ENCODE measurements at places on chromosomes 5 and 9.

DNA sequence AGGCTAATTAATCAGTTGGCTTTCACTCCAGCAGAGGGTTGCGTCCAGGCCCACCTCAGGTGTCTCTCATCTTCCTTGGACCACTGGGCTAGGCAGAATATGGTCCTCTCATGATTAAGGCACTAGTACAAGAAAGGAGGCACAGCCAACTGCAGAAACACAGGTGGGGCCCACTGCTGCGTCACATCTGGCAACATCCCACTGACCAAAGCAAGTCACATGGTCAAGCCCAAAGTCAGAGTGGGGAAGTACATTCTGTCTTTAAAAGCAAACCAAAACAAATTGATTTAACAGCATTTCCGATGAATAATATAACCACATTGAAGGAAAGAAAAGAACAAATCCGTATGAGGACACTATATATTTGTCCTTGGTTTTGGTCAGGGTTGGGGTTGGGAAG, 28.0 kb upstream of the UBTD2 start:
- no peak for DNase-seq

GRCh38 chr5:152838241-152838786, 433.2 kb upstream of the NMUR2 start:
- no peak for DNase-seq

- DNase-seq = no peak
Measured at GRCh38 chr5:111976705-111977435, 219.9 kb upstream of the NREP start.

DNA sequence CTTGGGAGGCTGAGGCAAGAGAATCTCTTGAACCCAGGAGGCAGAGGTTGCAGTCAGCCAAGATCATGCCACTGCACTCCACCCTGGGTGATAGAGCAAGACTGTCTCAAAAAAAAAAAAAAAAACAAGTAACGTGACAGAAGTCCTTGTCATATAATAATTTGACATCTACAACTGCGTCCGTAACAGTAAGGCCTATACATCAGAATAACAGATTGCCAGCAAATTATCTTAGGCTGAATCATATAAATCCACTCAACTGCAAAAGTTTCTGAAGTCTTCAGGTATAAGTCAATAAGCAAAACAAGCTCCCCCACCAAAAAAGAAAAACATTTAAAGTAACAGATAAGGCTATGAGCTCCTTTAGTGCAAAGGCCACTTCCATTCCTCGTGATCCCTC, 3.3 kb downstream of the MAPKAP1 start:
- no peak for DNase-seq

DNA sequence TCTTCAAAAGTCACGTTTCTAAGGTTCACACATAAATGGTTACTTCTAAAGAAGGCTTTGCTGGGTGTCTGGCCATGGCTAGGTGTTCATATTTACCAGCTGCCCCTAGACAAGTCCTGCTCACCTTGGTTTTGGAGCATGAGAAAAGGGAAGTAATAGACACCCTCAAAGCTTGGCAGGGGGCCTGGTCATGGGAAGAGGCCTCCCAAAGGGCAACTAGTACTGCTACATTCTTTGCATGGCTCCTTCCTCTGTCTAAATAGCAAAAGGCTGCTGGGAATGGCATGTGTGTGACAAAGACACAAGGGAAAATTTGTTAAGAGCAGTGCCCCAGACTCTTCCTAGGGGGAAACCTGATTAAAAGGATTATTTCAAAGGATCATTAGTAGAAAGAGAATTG, 93.4 kb downstream of the NRG2 start:
- DNase-seq = no peak

DNA sequence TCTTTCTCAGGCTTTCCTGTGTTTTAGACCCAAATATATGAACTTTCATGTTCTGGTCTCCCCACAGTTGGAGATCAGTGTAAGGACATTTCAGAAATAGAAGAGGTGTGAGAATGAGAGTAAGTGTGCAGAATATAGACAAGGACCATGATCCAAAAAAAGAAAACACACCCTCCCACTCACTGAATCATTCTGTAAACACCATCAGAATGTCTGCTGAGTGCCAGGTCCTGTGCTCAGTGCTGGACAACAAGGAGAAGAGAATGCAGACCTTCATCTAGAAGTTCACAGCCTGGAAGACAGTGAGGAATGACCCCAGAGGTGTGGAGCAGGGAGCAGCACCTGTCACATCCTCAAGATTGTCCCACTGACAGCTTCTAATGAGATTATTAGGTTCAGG, 19.1 kb upstream of the SH3RF2 start:
- DNase-seq = no peak

DNA sequence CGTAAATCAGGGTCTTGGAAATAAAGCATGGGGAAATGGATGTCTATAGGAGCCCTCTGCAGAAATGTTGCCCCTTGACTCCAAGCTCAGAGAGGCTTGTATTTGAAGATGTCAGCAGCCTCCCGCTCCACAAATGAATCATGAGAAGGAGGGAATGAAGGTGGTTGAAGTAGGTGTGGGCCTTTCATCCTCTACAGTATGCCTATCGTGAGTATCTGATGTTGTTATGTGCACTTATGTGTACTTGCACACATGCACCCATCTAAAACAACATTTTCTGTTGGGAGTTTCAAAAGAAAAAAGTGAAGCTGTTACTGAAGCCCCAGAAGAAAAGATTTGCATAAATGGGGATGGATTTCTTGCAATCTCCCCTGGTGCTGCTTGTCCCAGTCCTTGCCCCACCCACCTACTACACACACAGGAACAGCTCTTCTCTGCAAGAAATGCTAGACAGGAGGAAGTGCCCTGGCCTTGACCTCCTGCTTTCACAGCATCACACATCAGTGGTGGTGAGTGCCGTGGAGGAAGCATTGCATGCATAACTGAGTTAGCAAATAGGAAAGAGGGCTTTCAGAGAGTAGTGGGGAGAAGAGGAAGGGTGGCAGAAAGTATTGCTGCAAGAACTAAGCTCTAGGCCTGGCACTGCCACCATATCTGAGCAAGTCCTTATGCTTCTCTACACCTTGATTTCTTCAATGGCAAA, 156.1 kb downstream of the SNX18 start:
- DNase-seq = peak; percentile 29

DNA sequence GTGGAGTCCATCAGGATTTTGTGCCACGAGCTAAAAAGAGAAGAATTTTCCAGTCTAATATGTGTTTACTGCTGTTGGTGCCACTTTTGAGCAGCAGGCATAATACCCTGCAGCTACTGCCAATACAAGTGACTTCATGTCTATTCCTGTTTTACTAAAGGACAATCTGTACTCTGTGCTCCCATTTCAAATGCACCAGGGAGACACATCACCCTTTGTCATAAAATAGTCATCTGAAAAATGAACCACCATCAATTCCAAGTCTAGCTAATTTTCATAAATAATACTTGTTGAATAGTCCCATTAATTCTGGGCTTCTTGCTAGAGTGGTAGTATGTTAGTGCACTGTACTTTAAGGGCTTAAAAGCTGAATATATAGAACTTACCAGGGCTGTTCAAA, 8.9 kb upstream of the PKD2L2 start:
- DNase-seq = no peak

DNA sequence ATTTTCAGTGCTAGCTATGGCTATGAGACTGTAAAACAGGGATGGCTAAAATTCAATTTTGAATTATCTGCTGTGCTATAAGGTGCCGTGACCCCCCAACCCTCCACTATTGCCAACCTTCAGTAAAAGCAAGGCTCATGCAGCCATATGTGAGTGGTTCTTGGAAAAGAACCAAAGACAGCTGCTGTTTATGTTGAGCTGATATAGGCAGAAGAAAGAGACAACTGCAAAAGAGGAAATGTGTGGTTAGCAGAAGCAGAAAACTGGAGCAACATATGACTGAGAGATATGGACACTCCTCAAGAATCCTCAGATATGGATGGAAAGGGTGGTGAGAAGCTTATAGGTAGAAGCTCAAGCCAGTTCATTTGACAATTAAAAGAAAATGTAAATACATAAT, 200.3 kb downstream of the TLE1 start:
- no peak for DNase-seq

DNA sequence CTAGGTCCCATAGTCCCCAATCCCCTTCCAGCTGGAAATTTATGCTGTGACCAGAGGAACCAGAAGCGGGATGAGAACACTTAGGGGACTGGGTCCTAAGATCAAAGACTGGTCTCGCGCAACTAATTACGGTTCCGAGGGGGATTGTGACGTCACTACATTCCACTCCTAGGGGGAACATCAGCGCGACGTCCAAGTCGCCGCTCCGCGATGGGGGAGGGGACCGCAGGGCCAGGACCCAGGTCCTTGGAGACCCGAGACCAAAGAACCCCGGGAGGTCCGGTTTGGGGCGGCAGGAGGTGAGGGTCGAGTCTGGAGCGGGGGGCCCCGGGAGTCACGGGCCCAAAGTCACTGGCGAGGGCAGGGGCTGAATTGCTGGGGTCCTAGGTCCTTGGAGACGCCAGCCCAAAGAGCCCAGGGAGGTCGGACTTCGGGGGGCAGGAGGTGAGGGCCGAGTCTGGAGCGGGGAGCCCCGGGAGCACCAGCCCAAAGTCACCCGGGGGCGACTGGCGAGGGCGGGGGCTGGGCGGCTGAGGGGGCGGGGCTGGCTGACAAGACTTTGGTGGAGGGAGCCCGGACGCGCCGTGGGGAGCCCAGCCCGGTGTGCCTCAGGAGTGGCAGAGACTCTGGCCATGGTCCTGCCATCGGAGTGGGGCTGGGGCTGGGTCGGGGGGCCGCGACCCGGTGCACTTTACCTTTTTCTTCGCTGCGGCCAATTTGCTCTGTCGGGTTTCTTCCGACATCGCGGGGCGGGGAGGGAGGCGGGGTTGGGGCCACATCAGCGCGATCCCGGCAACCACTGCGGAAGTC, at the start of gene GOLGA2:
Gene GOLGA2 (minus strand): TSS at position 810 of the 810 bp plus-strand sequence. CDS start 31 bp downstream, at position 779.
- DNase-seq = no peak

GRCh38 chr9:111945216-111945615, 48.6 kb downstream of the UGCG start:
- DNase-seq = peak; percentile 53

DNA sequence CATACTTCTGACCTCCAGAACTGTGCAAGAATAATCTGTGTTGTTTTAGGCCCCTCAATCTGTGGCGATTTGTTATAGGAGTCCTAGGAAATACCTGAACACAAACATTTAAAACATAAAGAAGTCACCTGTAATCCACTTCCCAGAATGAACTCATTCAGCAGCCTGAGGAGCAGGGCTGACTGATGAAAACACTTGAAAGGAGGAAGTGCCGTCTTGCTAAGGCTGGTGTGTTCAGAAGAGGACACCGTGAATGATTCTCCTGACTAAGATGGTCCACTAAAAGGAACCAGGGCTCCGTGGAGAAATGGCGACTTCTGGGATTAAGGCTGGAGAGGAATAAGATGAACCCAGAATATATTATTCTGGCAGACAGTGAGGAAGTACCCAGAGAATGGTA, 18.7 kb upstream of the MARCHF6 start:
- DNase-seq = no peak

GRCh38 chr9:21677834-21678233, 124.6 kb upstream of the MTAP start:
- no peak for DNase-seq

DNA sequence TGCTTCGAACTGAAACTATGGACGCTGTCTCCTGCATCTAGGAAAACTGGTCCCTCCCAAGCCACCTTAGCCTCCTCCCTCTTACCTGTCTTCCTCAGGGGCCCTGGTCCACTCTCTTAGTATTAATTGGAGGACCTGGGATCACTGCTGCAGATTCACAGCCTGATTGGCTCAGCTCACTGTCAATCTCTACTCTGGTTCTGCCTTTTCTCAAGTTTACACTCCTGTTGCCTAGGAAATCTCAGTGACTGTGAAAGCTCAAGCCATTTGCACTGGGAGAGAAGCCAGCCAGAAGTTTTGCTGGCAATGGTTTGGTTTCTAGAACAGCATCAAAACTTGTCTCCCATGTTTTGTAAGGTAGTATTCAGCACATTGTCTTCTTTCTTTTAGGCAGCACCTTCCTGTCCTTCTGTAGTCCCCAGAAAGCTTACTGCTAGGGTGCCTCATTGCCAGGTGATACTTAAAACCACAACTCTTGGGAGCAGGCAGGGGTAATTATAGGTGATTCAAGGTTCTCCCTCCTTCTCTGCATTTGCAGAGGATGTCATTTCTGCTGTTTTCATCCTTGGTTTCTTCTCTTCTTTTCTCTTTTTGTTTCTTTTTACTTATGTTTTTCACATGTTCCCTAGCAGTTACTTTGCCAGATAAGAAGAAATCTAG, at the start of gene CAPSL:
Gene CAPSL (minus strand): TSS at position 55 of the 660 bp plus-strand sequence. CDS start 17,502 bp downstream, outside the sequence.
- DNase-seq = no peak

DNA sequence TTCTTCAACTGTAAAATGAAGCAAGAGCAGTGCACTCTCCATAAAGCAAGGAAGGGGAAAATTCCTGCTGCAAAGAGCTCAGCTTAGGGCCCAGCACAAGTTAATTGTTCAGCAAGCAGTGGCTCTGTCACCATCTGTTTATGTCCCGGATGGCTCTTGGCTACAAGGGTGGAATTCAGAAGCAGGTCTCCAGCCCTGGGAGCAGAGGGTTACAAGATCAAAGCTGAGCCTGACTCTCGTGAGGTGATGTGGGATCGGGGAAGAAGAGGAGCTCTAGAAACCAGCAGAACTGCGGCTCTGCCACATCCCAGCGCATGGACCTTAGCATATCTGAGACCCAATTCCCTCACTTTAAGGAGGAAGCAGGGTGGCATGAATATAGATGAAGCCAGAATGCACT, 25.2 kb upstream of the OLFM1 start:
- no peak for DNase-seq

GRCh38 chr5:50763846-50764245, 97.4 kb downstream of the PARP8 start:
- no peak for DNase-seq

GRCh38 chr5:35545190-35545589, 72.5 kb upstream of the SPEF2 start:
- no peak for DNase-seq

GRCh38 chr5:40801771-40802562, 3.8 kb upstream of the PRKAA1 start:
- no peak for DNase-seq

DNA sequence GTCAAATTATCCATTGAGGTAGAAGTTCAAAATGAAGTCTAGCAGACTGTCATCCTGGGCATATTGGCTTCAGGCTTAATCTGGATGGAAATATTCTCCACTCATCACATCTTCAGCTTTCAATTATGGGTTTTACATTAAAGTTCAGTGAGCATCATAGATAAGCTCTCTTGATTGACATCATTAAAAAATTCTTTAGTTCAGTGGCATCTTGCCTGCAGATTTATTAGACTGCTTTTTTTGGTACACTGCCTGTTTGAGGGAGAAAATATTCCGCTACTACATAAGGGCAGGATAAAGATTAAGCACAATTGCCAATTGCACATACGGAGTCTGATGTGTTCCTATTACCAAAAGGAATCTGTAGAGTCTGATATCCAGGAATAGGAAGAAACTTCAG, 2353.8 kb downstream of the MAT2B start:
- no peak for DNase-seq

DNA sequence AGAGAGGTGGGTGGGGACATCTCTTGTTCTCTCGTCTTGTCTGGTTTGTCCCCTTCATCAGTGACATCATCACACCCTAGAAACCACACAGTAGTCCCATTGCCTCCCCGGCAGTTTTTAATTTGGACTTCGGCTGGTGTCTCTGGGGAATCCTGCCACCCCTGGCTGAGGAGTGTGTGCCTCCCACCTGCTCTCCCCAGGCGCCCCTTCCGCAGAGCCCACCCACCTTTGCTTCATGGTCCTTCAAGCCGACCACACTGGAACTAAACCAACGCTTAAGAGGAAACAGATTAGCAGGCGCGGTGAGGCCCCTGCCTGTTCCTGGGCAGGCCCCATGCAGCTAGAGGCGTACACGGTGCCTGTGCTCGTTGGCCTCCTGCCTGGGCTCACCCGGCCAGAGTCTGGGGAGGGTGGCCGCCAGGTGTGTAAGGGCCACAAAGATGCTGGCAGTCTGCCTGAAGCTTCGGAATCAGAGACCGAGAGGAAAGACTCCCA, 107.6 kb upstream of the SPRY4 start:
- DNase-seq = no peak

GRCh38 chr9:124613849-124614248, 106.7 kb upstream of the NR5A1 start:
- no peak for DNase-seq
